Fibroblast of skin of right biceps (primary cell): ENCODE measurements at places on chromosomes 12 and 14.

DNA sequence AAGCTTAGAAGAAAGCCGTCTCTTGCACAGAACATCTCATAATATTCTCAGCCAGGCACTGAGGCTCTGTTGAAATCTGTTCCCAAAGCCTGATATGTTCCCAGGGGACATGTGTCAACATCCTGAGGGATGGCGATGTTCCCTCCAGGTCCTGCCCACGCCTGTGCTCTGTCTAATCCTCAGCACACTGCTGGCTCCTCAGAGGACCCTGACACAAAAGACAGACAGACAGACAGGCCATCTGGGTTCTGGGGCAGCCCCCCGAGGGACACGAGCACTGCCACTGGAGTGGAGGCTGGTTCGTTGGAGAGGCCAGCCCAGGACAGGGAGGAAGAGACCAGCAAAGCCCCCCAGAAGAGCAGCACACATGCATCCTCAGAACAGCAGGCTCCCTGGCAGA is 27.8 kb downstream of the CHGA start:
- no peak for DNase-seq

GRCh38 chr12:108975024-108975593 is 45.8 kb downstream of the SVOP start:
- peak; percentile 3 for DNase-seq

- DNase-seq: no peak
Measured at GRCh38 chr12:34186492-34186891, 164.2 kb downstream of the ALG10 start.

- DNase-seq: peak; percentile 75
Measured at GRCh38 chr14:77099425-77100167, 1.5 kb downstream of the CIPC start.

GRCh38 chr14:34324363-34324795 is 137.7 kb downstream of the SPTSSA start:
- DNase-seq: peak; percentile 37

GRCh38 chr12:42921741-42922504 is 332.4 kb upstream of the PRICKLE1 start:
- DNase-seq: no peak

DNA sequence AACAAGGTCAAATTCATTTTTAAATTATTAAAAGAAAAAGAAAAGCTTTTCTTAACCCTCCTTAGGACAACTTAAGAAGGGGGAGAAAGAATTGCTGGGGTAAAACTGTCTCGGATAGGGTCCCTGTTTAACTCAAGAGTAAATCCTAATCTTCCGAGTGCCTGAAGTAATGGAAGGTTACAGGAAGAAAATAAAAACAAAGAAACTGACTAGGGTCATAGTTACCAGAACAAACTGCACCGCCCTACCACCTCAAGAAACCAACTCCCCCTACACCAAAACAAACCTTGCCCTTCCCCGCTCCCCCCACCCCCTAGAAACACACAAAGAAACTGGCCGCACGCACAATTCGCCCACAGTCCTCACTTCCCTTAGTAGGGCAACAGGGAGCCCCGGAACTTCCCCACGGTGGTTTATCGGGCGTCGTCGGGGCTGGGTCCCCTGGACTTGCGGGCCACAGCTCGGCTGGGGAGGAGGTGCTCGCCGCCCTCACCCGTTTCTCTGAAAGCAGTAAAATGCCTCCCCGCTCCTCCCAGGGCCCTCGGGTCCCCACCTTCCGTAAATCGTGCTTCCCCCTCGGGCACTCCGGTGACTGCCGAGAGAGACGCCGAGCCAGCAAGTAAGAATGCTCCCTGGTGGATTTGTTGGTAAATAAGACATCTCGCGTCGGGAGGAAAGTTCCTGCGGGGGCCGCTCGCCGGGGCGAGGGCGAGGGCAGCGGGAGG is 2.4 kb downstream of the SINHCAF start:
- DNase-seq: no peak

GRCh38 chr12:46843811-46844210 is 18.0 kb upstream of the SLC38A4 start:
- peak; percentile 29 for DNase-seq

- DNase-seq: no peak
Measured at GRCh38 chr12:76006028-76006925, 25.3 kb downstream of the PHLDA1 start.

DNA sequence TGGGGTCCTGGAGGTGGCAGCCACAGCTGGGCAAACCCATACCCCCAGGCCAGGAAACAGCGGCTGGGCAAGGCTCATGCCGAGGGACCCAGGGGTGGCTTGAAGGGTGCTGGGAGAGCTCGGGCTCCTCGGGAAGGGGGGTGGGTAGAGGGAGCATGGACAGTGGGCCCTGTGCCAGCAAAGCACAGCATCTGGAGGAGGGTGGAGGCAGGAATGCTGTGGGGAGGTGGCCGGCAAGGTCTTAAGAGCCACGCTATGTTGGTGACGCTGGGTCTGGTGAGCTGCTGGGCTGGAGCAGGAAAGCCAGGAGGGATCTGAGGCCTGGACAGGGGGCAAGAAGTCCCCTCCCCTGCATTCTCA is 48.2 kb upstream of the DLK1 start:
- peak; percentile 30 for DNase-seq

DNA sequence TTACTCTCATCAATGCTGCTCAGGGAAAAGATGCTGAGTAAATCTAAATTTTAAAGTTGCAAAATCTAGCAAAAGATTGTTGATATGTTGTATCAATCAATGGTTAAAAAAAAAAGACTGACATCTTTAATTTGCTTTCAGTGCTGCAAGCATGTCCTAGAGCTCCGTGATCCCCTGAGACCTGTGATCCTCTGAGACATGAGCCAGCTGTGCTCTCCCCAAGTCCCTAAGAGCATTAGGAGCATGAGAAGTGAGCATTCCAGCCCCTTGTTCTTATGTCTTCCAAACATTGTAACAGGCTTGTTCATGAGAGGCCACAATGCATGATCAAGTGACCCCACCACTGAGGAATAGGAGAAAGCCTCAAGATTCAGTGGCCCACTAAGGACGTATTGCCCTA is 116.6 kb downstream of the DAD1 start:
- no peak for DNase-seq

- DNase-seq: peak; percentile 68
Measured at GRCh38 chr12:106113042-106113441, 25.7 kb downstream of the NUAK1 start.

DNA sequence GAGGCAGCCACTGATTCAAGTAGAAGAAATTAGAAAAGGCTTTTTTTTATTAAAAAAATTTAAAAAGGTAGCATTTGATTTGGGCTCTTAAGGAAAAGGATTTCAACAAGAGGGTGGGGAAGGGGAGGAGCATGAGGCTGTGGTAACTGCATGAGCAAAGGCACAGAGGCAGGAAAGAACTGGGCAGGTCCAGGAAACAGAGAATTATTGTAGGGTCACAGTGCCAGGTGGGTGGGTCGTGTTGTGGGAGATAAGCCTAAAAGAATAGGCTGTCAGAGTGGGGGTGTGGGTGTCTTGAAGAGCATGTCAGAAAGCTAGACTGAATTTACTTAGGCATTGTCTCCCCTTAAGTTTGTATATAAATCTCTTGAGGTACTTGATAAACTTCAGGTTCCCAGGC is 7.8 kb downstream of the LIMA1 start:
- DNase-seq: no peak
